ENCODE measurements at places on chromosomes 13 and 19.
A peak's percentile ranks its signal among the peaks of the same experiment; 100 is the strongest.

DNA sequence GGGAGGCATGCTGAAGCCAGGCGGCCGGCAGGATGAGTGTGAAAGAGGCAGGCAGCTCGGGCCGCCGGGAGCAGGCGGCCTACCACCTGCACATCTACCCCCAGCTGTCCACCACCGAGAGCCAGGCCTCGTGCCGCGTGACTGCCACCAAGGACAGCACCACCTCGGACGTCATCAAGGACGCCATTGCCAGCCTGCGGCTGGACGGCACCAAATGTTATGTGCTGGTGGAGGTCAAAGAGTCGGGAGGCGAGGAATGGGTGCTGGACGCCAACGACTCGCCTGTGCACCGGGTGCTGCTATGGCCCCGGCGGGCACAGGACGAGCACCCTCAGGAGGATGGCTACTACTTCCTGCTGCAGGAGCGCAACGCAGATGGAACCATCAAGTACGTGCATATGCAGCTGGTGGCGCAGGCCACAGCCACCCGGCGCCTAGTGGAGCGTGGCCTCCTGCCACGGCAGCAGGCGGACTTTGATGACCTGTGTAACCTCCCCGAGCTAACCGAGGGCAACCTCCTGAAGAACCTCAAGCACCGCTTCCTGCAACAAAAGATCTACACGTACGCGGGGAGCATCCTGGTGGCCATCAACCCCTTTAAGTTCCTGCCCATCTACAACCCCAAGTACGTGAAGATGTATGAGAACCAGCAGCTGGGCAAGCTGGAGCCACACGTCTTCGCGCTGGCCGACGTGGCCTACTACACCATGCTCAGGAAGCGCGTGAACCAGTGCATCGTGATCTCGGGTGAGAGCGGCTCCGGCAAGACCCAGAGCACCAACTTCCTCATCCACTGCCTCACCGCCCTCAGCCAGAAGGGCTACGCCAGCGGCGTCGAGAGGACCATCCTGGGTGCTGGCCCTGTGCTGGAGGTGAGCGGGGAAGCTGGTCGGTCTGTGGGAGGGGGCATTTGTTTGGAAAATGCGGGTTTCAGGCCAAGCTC, 26.4 kb downstream of the MYO9B start:
- no peaks in the 10 kb centered on the region for H3K4me1 ChIP-seq
- H3K27me3 ChIP-seq = no peaks in the 10 kb centered on the region
- no peak overlapping the region for H3K27ac ChIP-seq
- DNase-seq = no peak
- H3K36me3 ChIP-seq = peaks cover 31% of the 10 kb centered on the region
- H3K4me3 ChIP-seq = no peak overlapping the region

DNA sequence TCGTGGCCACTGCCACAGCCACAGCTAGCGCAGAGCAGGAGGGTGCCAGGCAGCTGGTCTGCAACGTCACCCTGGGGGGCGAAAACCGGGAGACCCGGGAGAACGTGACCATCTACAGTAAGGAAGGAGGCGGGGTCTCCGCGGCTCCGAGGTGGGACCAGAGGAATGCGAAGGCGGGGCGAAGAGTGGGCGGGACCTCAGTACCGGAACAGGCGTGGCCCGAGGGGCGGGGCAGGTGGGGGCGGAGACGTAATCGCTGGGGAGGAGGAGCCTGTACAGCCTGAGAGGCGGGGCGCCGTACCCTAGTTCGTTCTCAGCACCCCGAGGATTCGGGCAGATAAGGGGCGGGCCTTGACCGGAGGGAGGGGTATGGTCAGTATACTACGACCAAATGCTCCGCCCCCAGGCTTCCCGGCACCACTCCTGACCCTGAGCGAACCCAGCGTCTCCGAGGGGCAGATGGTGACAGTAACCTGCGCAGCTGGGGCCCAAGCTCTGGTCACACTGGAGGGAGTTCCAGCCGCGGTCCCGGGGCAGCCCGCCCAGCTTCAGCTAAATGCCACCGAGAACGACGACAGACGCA, 2.5 kb downstream of the ICAM5 start:
- no peaks in the 10 kb centered on the region for H3K36me3 ChIP-seq
- H3K4me1 ChIP-seq = peaks cover 3% of the 10 kb centered on the region
- peak overlapping the region; percentile 68 for H3K4me3 ChIP-seq
- H3K27me3 ChIP-seq = peaks cover 99% of the 10 kb centered on the region

DNA sequence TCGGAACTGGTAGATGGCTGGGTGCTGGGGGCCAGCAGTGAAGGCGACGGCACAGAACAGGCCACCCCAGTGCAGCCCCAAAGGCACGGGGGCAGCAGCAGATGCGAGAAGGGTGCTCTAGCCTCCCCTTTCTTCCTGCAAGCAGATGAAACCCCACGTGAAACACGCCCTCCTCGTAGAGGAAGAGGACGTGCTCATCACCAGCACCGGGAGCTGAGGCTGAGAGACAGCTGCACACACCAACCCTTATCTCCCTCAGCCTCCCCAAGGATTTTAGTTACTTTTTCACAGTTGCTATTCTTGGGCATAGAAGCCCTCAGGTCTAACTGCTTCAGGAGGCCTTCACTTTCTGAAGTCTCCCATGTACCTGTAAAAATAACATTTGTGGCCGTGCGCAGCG, 11.9 kb downstream of the ZNF787 start:
- DNase-seq = no peak
- H3K36me3 ChIP-seq = peaks cover 3% of the 10 kb centered on the region
- H3K4me1 ChIP-seq = peaks cover 5% of the 10 kb centered on the region
- H3K4me3 ChIP-seq = no peak overlapping the region
- H3K27ac ChIP-seq = no peak overlapping the region

DNA sequence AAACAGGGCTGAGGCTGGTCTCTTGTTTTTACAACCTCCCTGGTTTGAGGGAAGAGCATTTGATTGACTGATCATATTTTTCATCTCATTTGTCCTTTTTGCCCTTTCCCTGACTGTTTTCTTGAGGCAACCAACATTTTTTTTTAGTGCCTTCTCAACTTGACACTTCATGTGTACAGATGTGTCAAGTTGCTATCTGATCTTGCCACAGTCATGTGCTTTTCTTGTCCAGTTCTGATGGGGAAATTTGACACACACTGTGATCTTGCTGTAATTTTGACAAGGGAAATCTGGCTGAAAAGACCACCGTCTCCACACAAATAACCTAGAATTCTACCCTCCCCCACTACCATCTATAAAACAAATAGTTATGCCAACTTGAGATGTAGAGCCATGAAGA, 329.6 kb downstream of the KCTD12 start:
- DNase-seq = no peak
- no peaks in the 10 kb centered on the region for H3K27me3 ChIP-seq
- no peak overlapping the region for H3K4me3 ChIP-seq
- no peak overlapping the region for H3K27ac ChIP-seq
- no peaks in the 10 kb centered on the region for H3K36me3 ChIP-seq
- no peaks in the 10 kb centered on the region for H3K4me1 ChIP-seq

DNA sequence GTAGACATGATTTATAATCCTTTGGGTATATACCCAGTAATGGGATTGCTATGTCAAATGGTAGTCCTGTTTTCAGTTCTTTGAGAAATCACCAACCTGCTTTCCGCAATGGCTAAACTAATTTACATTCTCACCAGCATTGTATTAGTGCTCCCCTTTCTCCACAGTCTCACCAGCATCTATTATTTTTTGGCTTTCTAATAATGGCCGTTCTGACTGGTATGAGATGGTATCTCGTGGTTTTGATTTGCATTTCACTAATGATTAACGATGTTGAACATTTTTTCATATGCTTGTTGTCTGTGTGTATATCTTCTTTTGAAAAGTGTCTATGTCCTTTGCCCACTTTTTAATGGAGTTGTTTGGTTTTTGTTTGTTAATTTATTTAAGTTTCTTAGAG, 165.1 kb downstream of the PDS5B start:
- H3K4me1 ChIP-seq = no peaks in the 10 kb centered on the region
- H3K27ac ChIP-seq = no peak overlapping the region
- no peak for DNase-seq
- peaks cover 42% of the 10 kb centered on the region for H3K36me3 ChIP-seq

GRCh38 chr19:17149393-17150135, 65.6 kb upstream of the USE1 start:
- H3K27ac ChIP-seq = no peak overlapping the region
- no peak overlapping the region for H3K4me3 ChIP-seq
- H3K36me3 ChIP-seq = peaks cover 52% of the 10 kb centered on the region
- no peak for DNase-seq
- H3K4me1 ChIP-seq = no peaks in the 10 kb centered on the region

DNA sequence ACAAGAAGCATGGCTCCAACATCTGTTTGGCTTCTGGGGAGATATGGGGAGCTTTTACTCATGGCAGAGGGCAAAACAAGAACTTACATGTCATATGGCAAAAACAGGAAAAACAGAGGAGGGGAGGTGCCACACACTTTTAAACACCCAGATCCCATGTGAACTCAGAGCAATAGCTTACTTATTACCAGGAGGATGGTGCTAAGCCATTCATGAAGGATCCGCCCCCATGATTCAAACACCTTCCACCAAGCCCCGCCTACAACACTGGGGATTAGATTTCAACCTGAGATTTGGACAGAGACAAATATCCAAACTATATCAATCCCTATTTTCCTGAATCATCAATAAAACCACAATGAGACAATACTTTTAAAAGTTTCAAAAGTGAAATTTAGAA, 712.1 kb downstream of the PCDH9 start:
- H3K36me3 ChIP-seq = no peaks in the 10 kb centered on the region
- H3K4me3 ChIP-seq = no peak overlapping the region
- DNase-seq = no peak
- no peaks in the 10 kb centered on the region for H3K4me1 ChIP-seq
- no peak overlapping the region for H3K27ac ChIP-seq
- no peaks in the 10 kb centered on the region for H3K27me3 ChIP-seq

DNA sequence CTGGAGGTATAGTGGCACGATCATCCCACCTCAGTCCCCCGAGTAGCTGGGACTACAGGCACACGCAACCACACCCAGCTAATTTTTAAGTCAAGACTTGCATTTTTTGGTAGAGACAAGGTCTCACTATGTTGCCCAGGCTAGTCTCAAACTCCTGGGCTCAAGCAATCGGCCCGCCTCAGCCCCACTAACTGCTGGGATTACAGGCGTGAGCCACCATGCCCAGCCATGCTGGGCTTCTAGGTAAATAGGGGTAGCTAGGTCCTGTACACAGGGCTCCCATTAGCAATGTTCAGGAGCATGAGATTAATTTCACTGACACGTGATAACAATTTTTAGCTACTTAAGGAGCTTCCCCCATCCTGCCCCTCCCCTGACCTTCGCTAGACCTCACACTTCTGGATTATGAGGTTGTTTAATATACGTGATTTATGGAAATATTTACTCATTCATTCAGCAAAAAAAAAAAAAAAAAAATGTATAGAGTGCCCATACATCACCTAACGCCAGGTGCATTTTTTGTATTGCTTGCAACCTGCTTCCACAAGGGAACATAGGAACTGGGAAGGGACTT, 19.2 kb downstream of the TMEM272 start:
- H3K27me3 ChIP-seq = no peaks in the 10 kb centered on the region
- H3K4me1 ChIP-seq = no peaks in the 10 kb centered on the region
- no peak overlapping the region for H3K27ac ChIP-seq
- H3K4me3 ChIP-seq = no peak overlapping the region

DNA sequence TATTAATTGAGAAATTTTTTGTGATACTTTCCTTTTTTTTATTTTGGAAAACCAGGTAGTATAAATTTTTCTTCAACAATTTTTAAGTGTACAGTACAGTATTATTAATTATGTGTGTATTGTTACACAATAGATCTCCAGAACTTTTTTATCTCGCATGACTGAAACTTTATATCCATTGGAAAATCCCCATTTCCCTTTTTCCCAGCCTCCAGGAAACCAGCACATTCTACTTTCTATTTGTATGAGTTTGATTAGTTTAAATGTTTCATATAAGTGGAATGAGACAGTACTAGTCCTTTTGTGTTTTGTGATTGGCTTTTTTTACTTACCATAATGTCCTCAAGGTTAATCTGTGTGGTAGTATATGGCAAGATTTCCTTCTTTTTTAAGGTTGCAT, 399.5 kb upstream of the ARGLU1 start:
- no peaks in the 10 kb centered on the region for H3K36me3 ChIP-seq
- no peak overlapping the region for H3K4me3 ChIP-seq
- no peaks in the 10 kb centered on the region for H3K4me1 ChIP-seq
- no peak for DNase-seq

DNA sequence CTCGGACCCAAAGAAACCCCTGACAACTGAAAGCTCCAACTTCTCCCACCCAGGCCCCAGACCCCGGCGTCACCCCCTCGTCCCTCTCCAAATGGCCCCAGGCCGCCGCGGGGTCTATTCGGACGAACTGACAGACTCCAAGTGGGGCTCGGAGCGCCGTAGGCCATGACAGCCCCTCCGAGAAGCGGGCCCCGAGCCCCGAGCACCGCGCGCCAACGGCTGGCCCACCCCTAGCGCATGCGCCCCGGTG, 360 bp downstream of the DDX39A start:
- no peaks in the 10 kb centered on the region for H3K4me1 ChIP-seq
- no peaks in the 10 kb centered on the region for H3K27me3 ChIP-seq
- H3K36me3 ChIP-seq = peaks cover 16% of the 10 kb centered on the region
- peak overlapping the region; percentile 94 for H3K4me3 ChIP-seq
- peak overlapping the region; percentile 89 for H3K27ac ChIP-seq

DNA sequence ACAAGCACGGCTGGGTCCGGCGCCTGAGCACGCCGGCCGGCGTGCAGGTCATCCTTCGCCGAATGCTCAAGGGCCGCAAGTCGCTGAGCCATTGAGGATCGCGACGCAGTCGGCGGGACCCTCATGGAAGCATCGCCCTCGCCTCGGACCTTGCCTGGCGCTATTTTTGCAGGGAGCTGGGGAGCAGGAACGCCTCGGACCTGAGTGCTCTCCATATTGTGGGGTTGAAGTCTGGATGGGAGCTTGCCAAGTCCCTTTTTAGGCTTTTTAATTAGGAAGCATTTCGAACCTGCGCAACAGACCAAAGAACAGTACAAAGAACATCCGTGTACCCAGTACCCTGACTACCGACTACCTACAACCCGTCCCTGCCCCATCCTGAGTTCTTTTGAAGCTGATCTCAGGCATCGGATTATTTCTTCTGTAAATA, 628 bp downstream of the MRPL34 start:
- DNase-seq = no peak
- peaks cover under 1% of the 10 kb centered on the region for H3K36me3 ChIP-seq
- H3K27me3 ChIP-seq = no peaks in the 10 kb centered on the region
- H3K4me3 ChIP-seq = peak overlapping the region; percentile 93
- H3K4me1 ChIP-seq = peaks cover 6% of the 10 kb centered on the region
- H3K27ac ChIP-seq = peak overlapping the region; percentile 73

GRCh38 chr19:4722671-4723594, 709 bp downstream of the DPP9 start:
- H3K27ac ChIP-seq = no peak overlapping the region
- no peaks in the 10 kb centered on the region for H3K27me3 ChIP-seq
- peak overlapping the region; percentile 98 for H3K4me3 ChIP-seq
- peaks cover 33% of the 10 kb centered on the region for H3K36me3 ChIP-seq
- peaks cover 5% of the 10 kb centered on the region for H3K4me1 ChIP-seq

- peaks cover 11% of the 10 kb centered on the region for H3K36me3 ChIP-seq
- H3K4me3 ChIP-seq = no peak overlapping the region
- DNase-seq = peak; percentile 29
Observed at GRCh38 chr13:98539666-98540065, 37.2 kb downstream of the STK24 start.

GRCh38 chr13:40175639-40176038, 490.8 kb downstream of the FOXO1 start:
- H3K4me3 ChIP-seq = no peak overlapping the region
- H3K36me3 ChIP-seq = no peaks in the 10 kb centered on the region
- H3K27ac ChIP-seq = no peak overlapping the region
- no peak for DNase-seq
- peaks cover 14% of the 10 kb centered on the region for H3K27me3 ChIP-seq

GRCh38 chr13:75196147-75196837, 285.7 kb downstream of the TBC1D4 start:
- peak overlapping the region; percentile 91 for H3K27ac ChIP-seq
- no peaks in the 10 kb centered on the region for H3K27me3 ChIP-seq
- DNase-seq = no peak
- no peaks in the 10 kb centered on the region for H3K36me3 ChIP-seq
- no peaks in the 10 kb centered on the region for H3K4me1 ChIP-seq
